ENCODE measurements at places on chromosomes 6 and 20.
A peak's percentile ranks its signal among the peaks of the same experiment; 100 is the strongest.

GRCh38 chr20:4848041-4848440 is 126.3 kb downstream of the PRND start:
- no peak for DNase-seq

DNA sequence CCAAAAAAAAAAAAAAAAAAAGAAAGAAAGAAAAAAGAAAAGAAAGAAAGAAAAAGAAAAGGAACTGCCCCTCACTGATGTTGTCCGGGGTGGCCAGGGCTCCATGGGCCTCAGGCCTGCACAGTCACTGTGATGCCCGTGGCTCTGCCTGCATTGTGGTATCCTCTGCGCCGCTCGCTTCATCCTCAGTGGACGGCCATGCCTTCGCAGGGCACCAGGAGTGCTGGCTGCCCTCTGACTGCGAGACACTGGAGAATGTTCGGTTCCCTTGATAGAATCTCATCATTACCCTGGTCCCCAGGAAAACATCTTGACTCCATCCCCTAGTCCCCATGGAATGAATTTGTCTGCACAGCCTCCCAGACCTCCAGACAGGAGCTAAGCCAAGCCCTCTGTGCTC is 61.7 kb downstream of the TMEM242 start:
- DNase-seq: no peak

- no peak for DNase-seq
Observed at GRCh38 chr6:25880601-25881000, 6.6 kb upstream of the SLC17A3 start.

DNA sequence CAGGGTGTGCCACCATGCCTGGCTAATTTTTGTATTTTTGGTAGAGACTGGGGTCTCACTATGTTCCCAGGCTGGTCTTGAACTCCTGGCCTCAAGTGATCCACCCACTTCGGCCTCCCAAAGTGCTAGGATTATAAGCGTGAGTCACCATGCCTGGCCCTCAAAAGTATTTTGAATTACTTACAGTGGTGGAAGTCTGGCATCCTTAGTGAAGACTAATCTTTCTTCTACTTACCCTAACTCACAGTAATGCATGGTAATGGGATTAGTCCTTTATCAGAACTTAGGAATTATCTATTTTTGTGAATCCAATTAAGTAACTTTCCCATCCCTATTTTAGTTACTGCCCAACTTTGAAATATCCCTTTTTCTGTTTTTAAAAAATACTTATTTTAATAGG is 3.9 kb downstream of the RWDD1 start:
- DNase-seq: no peak

DNA sequence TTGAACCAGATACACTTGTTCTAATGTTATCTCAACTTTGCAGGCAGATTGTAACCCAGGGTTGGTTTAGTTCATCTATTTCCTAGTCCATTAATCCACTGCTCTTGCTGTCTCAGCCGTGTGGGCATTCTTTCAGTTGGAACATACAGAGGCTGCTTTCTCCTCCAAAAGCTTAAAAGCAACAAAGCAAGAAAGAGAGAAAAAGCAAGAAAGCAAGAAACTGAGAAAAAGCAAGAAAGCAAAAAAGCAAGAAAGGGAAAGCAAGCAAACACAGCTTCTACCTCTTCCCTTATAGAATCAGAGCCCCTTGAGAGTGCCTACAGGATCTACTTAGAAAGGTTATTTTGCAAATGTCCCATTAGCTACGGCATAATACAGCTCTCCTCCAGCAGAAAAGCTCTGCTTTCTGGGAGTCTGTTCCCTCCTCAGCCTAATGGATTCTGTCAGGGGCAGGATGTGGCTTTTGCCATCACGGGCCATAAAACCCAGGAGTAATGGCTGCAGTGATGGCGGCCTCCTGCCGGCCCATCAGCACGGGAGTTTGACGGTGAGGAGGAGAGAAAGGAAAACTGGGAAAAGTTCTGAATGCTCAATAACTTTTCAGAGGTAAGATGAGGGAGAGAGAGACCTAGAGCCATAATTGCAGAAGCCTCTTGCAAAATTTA is 156.8 kb upstream of the JARID2 start:
- no peak for DNase-seq

- DNase-seq: no peak
Observed at GRCh38 chr6:13478525-13478966, 8.9 kb downstream of the GFOD1 start.

- no peak for DNase-seq
Observed at GRCh38 chr20:62158088-62158400, 14.5 kb downstream of the SS18L1 start.

DNA sequence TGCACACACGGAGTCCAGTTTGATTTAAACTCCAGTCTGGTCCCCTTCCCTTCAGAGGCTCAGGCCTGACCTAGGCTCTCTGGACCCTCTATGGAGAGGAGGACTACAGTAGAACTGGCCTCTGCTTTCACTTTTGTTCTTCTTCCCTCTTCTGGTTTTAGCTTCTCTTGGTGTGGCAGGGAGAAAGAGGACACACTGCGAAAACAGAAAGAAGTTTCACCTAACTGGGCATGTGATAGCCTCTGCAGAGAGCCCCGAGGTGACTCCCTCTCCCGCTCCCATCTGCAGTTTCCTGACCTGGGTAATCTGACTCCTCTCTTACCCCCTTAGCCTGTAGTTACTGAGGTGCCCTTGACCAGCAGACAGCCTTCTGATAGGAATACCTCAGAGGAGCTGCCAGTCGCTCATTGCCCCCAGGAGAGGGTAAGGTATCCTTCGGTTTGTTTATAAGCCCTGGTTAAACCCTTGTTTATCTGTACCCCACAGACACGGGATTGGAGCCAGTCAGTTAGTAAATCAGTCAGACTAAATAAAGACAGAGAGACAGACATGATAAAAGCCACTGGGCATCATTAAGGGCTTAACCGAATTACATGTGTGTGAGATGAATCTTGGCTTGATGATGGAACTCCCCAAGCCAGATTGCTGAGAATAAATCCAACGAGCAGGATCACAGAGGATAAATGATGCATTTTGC is 12.0 kb upstream of the DTNBP1 start:
- DNase-seq: no peak

GRCh38 chr20:63132715-63133471 is 83.0 kb downstream of the YTHDF1 start:
- DNase-seq: no peak

- peak; percentile 19 for DNase-seq
Observed at GRCh38 chr6:68994521-68994920, 359.4 kb downstream of the ADGRB3 start.

GRCh38 chr6:113809826-113810225 is 47.3 kb upstream of the MARCKS start:
- no peak for DNase-seq

DNA sequence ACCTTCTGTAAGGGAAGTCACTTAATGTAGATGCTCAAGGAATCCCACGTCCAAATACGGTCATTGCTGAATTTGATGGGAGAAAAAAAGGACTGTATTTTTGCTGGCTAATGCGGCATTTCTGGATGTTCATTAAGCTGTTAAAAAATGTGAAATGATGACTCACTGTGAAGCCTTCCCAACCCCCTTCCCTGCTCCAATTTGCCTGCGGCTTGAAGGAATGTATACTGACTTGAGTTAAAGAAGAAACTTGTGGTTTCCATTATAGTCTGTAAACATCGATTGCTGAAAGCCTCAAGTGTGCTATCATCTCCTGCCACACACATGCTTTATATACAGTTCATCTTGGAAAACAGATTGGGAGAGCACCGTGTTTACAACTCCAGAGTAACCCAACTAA is 249.1 kb upstream of the JAG1 start:
- peak; percentile 84 for DNase-seq

GRCh38 chr20:58019027-58019849 is 209.2 kb downstream of the ANKRD60 start:
- no peak for DNase-seq
